Stimulated activated CD8-positive, alpha-beta memory T cell treated with anti-CD3 and anti-CD28 coated beads, Interleukin-7, amount 100 ng/mL, for 48 hours (primary cell): ENCODE measurements at places on chromosomes 1 and 21.

GRCh38 chr1:234316937-234317336, 56.3 kb upstream of the COA6 start:
- no peak for DNase-seq

DNA sequence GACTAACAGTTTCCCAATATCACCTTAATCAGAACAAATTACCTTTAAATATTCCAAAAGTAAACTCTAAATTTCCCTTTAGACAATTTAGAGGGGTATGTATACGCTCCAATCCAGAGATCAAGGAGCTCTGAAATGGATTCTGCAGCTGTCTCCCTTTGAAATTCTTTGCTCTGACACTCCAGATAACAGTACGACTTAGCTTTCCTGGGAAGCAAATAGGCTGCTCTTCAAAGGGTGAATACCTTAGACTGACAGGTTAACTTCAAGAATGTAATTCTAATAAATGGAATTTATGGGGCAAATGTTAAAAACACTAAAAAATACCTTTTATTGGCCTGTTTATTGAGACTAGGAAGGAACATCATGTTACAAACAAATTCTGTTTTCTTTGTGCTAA, 357.2 kb downstream of the USP25 start:
- DNase-seq, result no peak

DNA sequence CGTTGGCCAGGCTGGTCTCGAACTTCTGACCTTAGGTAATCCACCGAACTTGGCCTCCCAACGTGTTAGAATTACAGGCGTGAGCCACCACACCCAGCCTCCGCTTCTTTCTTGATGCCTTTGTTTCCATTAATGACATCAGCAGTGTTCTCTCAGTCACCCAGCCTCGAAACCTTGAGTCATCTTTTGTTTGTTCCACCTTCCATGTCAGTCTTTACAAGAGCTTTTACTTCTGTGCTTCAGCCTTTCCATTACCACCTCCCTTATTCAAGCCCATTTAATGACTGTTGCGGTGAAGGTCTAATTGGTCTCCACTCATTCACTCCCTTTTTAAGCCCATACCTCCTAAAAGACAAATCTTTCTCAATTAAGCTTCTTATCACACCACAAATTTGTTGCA, 146.6 kb upstream of the ADGRL2 start:
- DNase-seq, result no peak

DNA sequence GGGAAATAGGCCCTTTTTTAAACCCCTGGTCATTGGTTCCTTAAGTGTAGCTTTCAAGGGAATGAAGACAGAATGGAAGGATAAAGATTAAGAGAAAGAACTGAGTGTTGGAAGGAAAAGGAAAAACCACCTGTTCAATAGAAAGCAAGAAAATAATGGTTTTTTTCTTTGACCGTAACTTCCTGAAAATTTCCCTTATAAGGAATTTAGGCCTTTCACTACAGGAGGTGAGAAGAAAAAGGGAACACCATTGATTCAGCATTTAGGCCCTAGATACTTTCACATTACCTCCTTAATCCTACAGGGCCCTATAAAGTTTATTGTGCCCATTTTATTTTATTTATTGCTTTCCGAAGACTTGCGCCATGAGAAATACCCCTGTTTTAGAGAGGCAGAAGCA, 18.9 kb downstream of the KPNA6 start:
- no peak for DNase-seq

GRCh38 chr1:224368409-224368808, 11.7 kb downstream of the CNIH4 start:
- DNase-seq, result no peak

DNA sequence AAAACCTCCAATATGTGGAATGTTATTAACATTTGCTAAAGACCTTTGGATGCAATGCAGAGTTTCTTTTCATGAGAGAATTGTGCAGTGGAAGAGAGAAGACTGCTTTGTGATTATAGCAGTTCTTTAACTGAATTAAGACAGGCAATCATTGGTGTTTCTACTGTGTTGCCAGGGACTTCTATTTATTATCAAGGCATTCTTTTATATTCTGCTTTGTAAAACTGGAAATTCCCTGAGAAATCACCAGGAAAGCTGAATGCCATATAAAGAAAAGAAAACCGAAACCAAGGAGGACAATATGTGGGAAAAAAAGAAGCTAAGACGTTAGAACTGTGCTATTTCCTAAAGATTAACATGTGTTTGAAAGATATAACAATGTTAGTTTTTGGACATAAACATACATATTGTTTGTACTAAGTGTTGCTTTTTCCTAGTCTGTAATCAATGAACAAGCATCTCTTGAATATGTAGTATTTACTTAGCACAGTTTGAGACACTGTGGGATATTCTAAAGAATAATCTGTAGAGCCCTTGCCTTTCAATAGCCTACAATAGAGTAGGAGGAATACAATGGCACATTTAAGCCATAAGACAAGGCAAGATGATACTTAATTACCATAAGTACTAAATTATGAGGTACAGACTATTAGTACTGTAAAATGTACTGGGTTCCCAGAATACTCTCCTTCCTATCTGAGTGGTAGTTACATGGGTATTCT, 47.1 kb downstream of the EXTL2 start:
- no peak for DNase-seq

- DNase-seq, result no peak
Observed at GRCh38 chr1:172184506-172185191, 235.8 kb upstream of the C1orf105 start.

DNA sequence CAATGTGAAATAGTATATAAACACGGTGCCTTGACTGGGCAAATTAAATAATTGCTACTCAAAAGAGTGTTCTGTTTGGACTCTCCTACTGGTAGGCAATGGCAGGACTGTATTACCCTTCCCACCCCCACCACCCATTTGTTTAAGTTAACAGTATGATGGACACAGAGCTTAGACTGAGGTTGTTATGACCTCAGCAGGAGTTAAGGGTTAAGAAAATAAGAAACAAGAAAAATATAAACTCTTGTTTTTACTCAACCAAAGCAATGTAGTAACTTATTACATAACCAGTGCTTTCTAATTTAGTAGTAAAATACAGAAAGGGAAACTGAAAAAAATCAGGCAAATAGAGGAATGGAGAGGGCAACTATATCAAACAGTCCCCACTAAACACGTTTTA, 19.9 kb upstream of the SERPINC1 start:
- no peak for DNase-seq

DNA sequence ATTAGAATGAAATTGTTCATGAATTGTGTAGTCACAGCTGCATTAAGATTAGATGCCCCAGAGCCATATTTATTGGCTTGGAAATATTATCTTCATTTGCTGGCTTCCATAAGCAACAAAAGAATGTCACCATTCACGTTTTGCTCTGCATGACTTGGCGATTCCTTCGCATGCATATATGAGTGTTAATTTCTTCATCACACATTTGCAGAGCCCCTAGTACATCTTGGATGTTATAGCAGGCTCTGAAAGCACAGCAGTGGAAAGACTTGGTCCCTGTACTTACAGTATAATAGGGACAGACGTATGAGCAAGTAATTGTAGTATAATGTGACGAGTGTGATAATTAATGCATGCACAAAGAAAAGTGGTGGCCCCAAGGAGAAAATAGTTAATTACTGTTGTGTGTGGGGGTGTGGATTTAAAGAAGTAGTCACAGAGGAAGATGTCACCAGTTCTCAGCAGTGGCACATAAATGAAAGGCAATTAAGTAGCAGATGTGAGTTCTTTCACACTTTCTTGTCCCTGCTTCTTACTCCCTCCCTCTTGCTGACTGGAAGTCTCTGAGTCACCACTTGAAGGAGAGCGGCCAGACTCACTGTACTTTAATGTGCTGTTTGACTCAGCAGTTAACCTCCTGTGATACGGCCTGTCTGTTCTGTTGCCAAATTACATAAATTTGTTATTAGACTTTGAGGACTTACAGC, 21.0 kb downstream of the S100A10 start:
- DNase-seq, result no peak

GRCh38 chr1:2296614-2297013, 68.5 kb downstream of the SKI start:
- DNase-seq, result no peak

GRCh38 chr21:34504595-34504994, 7.4 kb downstream of the KCNE1 start:
- no peak for DNase-seq

DNA sequence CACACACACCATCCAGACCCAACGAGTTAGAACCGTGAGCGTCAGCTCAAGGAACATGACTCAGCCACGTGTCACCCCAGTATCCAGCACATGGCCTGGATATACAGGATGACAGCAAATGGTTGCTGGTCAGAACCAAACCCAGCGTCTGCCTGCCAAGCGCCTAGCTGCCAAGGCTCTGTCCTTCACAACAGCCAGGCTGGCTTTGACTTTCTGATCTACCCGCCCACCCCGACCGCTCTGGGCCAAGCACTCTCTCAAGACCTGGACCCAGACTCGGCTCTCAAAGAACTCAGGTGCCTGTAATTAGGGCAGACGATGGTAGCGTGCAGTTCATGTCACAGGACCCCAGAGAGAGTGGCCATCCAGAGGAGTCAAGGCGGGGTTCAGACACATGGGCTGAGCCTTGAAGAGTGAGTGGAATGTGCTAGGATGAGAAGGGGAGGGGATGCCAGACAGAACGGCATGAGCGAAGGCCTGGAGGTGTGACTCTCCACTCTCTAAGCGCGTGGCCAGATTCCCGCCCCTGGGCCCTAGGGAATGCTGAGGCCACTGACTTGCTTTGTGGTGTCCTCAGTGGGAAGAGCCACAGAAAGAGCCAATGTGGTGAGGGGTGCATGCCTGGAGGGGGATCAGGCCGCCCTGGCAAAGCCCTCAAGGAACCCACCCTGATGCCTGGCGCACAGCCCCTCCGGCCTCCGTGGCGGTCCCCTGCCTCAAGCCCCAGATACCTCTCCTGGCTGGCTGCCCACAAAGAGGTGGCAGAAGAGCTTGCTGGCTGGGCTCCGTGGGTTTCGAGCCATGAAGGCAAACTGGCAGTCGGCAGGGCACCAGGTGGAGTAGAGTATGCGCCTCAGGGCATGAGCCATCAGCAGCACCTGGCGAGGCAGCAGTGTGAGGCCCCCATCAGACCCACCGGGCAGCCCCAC, 7.0 kb downstream of the SH2D5 start:
- no peak for DNase-seq

DNA sequence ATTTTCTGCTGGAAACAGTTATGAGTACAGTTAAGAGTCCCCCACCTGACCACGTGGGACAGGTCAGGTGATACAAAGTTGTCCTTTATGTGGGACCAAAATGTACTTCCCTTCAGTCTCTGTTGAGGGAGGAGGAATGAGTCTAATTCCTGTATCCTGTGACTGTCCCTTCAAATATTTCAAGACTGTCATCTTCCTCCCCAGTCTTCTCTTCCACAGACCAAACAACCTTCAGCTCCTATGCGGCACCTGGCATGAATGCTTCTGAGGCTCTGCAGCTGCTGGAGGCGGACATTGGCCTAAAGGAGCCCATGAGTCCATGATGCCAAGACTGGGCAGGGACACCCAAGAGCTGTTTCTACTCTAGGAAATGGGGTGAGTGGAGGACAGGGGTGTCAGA, 72.1 kb upstream of the SIM2 start:
- DNase-seq, result no peak

DNA sequence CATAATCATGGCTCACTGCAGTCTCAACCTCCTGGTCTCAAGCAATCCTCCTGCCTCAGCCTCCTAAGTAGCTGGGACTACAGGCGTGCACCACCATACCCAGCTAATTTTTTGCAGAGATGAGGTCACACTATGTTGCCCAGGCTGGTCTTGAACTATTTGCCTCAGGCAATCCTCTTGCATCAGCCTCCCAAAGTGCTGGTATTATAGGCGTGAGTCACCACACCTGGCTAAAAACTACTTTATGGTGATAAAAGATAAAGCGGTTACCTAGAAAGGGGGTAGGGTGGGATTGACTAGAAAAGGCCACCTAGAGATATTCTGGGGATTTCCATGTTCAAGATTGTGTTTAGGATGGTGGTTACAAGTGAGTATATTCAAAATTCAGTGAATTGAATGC, 5.0 kb downstream of the TSTD1 start:
- DNase-seq, result no peak

GRCh38 chr1:245142171-245142798, 12.5 kb upstream of the KIF26B start:
- DNase-seq, result no peak

DNA sequence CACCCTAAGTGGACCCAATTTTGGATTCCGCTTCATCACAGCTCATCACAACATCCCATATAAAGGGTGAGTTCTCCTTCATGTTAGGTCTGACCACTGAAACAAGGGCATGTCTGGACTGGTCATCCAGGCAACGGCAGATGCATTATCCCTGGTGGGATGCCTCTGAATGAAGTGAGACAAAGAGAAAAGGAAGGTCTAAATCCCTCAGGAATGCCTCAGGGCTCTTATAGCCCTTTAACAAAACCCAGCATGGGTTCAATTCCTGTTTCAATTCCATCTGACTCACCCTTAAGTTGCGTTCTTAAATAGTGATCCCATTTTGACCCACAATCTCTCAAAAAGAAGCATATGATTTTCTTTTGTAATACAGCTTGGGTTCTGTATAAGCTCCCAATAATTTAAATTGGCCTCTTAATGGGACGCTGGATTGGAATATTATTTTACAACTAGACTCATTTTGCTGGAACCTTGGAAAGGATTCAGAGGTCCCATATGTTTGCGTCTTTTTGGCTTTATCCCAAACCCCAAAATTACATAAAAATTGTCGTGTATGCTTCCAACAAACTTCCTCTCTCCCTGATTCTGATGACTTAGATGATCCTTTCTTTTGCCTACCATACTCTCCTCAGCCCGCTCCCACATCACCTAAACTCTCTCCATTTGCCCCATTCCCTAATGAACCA, 287.4 kb upstream of the ZP4 start:
- no peak for DNase-seq

DNA sequence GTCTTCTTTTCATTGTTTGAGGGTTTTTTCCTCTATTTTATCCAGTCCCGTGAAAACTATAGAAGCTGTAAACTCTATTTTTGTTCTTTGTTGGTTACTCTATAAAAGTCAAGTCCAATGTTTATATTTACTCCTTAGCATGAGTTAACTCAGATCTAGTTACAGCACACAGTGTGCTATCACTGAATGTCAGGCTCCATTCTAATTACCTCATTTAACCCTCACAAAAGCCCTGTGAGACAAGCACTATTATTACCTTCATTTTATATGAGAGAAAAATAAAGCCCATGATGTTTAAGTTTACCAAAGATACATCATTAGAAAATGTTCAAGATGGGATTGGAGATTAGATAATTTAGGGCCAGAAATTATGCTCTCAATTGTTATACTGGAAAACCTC, 251.4 kb upstream of the SNX7 start:
- DNase-seq, result no peak

DNA sequence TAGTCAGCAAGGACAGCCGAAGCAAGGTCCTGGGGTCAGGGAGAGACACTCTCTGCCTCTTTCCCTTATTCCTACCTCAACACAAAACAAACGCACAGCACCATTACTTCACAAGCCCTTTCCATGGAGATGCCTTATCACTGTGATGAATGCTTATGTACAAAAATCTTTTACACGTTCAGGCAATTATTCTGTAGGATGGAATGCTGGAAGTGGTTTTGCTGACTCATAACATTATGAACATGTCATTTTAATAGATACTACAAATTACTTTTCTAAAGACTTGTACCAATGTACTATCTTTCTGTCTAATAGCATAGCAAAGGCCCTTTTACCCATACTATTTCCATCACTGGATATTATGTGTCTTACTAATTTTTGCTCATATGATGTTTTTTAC, 98.4 kb downstream of the TTLL7 start:
- DNase-seq, result no peak
